Astrocyte of the cerebellum (primary cell): ENCODE measurements at places on chromosomes 6 and 20.

DNA sequence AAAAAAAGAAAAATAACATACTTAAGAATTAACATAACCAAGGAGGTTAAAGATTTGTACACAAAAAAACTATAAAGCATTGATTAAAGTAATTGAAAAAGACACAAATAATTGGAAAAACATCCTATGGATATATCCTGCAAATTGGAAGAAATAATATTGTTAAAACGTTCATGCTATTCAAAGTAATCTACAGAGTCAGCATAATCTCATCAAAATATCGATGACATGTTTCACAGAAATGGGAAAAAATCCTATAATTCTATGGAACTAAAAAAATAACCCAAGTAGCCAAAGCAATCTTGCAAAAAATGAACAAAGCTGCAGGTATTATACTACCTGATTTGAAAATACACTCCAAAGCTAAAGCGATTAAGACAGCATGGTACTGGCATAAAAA, 23.3 kb downstream of the OR5V1 start:
- DNase-seq = no peak

DNA sequence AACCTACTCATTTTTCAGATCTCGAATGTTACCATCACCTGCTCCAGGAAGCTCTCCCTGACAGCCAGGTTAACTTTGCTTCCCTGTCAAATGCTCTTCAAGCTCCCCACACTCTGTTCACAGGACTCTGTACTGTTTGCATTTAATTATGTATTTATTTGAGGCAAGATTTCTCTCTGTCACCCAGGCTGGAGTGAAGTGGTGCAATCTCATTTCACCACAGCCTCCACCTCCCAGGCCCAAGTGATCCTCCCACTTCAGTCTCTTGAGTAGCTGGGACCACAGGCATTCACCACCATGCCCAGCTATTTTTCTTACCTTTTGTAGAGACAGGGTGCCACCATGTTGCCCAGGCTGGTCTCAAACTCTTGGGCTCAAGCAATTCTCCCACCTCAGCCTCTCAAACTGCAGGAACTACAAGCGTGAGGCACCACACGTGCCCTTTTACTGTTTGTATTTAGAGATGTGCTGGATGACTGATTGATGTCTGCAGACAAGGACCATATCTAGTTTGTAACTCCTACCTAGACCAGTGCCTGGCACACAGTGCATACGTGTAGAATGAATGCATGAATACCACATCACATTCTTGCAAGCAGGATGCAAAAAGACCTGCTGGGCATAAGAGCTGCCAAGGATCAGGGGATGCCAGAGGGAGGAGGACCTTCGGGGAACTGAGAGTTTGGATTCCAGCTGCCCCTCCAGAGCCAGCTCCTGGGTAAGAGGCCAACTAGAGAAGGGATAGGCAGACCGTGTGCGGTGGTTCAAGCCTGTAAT, 15.6 kb upstream of the CBFA2T2 start:
- DNase-seq = no peak

DNA sequence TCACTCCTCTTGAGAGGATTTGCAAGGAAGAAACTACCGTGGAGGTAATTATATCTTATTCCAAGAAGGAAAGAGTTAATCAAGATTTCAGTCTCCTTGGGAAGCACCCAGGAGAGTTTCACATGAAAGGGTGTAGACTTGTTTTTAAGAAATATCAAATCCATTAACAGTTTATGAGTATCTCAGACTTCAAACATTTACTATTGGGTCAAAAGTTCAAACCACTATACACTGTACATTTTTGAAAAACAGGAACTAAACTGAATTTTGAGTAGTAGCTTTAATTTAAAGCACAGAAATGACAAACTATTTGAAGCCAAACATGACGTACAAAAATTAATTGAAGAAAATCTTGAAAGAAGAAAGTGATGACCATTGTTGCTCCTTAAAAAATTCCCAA, 164.0 kb downstream of the FOXC1 start:
- no peak for DNase-seq

- DNase-seq = peak; percentile 5
Observed at GRCh38 chr6:145372671-145373151, 362.6 kb downstream of the EPM2A start.

GRCh38 chr6:121694801-121695251, 259.4 kb downstream of the GJA1 start:
- DNase-seq = peak; percentile 86

GRCh38 chr6:155201461-155202226, 62.2 kb upstream of the CLDN20 start:
- DNase-seq = peak; percentile 70

GRCh38 chr6:33252759-33253158, 18.9 kb downstream of the VPS52 start:
- no peak for DNase-seq
